ENCODE measurements at places on chromosomes 13 and 19. TPM values are rescaled to one million over a fixed set of nuclear protein-coding genes. Genes with fewer than 3 reads are reported as not detected.
A peak's percentile ranks its signal among the peaks of the same experiment; 100 is the strongest.

PCSK4 gene
- not detected for total RNA-seq

DNA sequence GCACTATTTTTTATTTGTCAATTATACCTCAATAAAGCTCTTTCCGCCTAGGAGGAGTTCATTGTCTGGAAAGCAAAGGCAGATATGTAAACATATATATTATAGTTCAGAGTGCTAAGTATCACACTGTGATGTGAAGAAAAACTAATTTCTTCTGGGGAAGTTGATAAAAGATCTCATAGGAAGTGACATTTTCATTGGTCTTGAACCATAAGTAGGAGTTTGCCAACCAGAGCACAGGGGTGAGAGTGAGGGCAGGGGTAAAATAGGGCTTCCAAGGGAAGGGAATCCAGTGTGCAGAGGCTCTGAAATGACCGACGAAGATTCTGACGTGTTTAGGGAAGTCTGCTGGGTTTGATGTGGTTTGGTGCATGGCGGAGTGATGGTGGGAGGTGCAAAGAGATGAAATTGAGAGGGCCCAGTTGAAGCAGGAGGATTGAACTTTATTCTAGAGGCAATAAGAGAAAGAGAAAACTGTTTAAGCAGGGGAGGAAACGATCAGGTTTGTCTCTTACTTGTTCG is 780 bp upstream of the GTF2F2 start:
- peak; percentile 60 for DNase-seq

LILRA1 gene
- not detected for total RNA-seq

STARD13 gene
- total RNA-seq: 6.6 TPM

DNA sequence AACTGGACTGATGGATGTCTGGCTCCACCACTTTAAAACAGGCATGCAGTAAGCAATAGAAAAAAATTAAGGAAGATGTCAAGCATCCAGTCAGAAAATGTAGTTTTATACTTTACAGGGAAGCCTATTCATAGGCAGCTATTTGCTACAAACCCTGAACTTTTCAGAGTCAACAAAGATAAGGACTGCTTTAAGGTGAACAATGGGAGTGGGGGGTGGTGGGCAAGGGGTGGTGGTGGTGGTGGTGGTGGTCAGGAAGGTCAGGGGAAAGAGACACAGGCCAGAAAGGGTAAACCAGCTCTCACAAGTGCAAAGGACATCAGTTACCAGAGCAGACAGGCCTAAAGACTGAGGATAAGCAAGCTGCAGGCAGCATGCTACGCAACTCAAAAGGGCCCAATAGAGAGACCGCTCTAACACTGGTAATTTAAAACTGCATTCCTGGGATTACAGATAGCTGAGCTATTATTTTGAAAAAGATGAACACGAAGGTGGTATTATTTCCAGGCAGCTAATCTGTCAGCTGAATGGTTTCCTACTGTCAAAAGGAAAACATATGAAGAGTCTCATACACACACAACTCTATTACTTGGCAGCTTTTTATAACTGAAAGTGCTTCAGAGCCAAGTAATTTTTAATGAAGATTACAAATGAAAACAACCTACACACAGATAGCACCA is 14.8 kb downstream of the BRD4 start:
- DNase-seq: no peak

DNA sequence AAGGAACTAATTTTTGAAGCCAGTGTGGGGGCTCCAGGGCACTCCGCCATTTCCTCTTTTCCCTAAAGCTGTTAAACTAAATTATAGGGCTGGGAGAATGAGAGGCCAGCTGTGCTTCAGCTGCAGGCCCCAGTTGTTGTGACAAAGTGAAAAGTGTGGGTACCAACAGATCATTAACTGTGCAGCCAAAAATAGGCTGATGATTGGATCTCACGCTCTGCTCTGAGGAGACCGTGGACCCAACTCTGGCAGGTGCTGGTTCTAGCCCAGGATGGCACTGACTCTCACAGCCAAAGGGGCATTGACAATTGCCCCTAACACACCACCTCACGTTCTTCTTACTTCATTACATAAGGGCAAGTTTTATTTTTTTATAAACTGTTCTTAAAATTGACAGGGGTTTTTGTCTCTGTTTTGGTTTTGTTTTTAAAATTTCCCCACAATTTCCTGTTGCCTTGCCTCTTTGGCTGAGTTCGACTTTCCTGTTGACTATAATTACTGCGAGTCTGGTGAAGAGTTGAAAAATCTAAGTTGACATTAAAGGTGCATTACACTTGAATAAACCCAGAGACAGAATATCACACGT is 391.0 kb downstream of the FGF9 start:
- no peak for DNase-seq

DNA sequence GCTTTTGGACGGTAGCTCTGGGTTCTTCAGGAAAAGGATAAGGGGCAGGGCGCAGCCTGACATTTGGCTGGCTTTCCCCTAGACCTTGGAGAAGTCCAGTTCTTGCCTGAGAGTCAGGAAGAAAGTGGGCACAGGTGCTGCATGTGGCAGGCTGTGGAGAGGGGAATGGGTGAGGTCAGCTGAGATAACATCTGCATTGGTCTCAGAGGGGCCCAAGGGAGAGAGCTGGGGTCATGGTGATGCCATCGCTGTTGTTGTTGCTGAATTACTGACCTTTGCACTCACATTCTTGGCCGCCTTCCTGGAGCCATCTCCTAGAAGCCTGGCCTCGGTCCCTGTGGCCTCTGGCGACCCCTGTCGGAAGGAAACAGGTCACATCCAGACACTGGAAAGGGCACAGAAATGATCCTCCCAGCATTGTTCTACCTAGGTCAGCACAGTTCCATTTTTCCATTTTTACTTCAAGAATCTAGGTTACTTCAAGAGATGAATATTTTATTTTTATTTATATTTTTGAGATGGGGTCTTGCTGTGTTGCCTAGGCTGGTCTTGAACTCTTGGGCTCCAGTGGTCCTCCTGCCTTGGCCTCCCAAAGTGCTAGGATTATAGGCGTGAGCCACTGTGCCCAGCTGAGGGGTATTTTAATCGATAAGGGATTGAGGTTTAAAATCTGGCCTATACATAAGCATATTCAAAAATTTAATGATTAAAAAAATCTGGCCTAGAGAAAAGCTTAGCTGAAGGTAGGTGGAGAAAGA is 6.5 kb upstream of the LIPE start:
- peak; percentile 72 for DNase-seq

- no peak for DNase-seq
These were observed 238.0 kb downstream of the IRS2 start for GRCh38 chr13:109548374-109548773.

GRCh38 chr19:1590641-1591397 is 1.8 kb downstream of the MBD3 start:
- no peak for DNase-seq

PSPN gene
- 1.3 TPM for total RNA-seq

All from M059J (cell line).